ENCODE measurements at places on chromosomes 11 and 22. TPM values are rescaled to one million over a fixed set of nuclear protein-coding genes. Genes with fewer than 3 reads are reported as not detected.

GRCh38 chr11:60393016-60393415 lies 3.2 kb upstream of the MS4A14 start:
- DNase-seq, result no peak

The OSM gene
- not detected for total RNA-seq

GRCh38 chr11:12600829-12601228 lies 73.4 kb upstream of the TEAD1 start:
- no peak for DNase-seq

DNA sequence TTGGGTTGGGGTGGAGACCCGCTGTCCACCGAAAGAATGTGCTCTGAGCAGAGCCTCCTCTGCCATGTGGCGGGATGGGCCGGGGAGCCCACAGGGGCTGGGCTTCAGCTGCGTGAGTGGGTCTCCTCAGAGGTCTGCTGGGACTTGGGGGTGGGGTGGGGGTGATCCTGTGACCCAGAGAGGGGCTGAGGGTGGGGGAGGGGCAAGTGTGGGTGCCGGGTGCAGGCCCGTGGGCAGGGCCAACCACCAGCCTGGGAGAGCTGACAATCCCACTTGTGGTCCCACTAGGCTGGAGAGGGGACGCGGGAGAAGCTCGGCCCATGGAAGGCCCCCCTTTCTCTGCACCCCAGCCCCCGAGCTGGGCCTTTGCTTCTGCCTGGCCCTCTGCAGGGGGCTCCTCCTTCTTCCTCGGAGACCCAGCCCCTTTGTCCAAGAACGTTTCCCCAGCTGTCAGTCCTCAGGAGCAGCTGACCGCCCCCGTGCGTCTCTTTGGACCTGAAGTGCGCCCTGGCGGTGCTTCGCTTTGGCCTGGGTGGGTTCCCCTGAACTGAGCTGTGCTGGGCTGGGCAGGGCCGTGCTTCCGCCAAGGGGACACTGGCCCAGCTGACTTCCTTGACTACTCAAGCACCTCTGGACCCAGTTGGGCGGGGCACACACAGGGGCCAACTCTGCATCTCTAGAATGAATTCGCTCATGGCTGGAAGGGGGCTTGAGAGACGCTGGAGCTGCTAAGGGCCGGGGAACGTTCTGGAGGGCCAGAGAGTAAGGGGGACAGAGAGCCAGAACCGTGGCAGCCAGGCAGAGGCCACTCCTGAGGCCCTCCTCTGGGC lies 30.2 kb downstream of the OSBPL5 start:
- DNase-seq, result no peak

DNA sequence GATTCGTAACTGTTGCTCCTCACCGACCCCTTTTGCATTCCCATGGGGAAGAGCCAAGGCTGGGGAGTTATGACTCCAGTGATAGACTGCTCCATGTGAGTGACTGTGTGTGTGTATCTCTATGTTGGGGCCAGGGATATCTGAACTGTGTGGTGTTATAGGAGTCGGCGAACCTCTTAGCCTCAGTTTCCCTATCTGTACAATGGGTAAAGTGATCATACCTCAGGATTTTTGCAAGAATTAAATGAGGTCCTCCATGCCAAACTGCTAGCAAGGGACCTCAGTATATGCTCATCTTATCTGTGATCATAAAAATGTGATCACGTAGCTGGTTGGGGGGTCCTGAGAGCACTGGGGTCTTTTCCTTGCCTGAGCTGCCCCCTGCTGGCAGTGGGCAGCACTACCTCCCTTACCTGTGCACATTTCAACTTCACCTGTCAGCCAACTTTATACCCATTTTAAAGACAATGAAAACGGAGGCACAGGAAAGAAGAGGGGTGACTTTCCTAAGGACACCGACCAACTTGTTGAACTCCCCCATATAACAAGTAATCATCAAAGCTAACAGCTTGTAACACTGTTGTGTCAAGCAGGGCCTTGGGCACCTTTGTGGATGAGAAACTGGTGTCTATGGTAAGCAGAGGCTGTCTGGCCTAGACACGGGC lies 1.4 kb upstream of the DPP3 start:
- peak; percentile 36 for DNase-seq

DNA sequence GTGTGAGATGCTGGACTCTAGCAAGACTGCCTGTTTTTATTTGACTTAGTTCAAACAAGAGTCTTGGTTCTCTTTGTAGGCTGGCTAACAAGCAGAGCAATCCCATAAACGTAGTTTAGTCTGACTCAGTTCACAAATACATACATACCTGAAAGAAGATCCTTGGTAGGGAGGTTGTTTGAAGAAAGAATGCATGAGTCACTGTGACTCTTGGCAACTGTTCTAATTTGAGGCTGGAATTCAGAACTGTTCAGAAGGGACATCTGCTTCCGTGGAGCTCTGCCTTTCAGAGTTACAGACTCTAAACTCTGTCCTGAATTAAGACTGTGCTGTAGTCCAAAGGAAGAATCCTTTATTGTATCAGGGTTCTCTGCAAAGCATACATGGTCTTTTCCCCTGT lies 32.2 kb downstream of the C2CD3 start:
- peak; percentile 95 for DNase-seq

GRCh38 chr22:19874307-19875060 lies 19.8 kb upstream of the GNB1L start:
- no peak for DNase-seq

GRCh38 chr11:126645186-126645585 lies 289.7 kb downstream of the ST3GAL4 start:
- no peak for DNase-seq

The LRRC55 gene
- not detected for total RNA-seq

DNA sequence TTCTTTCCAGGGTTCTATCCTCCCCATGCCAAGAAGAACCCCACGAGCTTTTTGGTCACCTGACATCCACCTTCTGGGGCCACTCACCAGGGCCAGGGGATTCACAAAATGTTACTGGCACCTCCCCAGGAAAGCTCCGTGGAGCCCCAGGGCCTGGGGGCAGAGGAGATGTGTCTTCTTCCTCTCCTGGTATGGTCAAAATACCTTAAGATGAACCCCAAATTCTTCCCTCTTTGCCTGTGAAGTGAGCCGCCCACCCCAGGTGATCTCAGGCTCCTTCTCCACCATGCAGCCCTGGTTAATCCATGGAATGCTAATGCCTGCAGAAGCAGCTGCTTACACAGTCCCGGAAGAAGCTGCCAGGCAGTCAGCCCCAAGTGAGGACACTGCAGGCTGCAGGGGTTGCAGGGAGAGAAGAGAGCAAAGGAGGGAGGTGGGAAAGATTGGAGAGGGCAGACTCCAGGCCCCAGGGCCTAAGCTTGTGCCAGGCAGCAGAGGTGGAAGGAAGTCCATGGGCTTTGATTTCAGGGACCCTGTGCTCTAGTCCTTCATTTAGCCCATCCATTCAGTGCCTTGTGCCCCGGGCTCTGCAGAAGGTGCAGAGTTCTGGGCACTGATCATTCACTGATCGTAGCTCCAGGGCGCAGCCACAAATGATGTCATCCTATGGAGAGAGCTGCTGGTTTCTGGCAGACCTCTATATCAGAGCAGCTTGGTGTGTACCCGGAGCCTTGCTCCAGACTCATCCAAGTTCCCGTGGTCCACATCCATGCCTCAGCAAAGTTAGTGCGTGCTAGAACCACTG lies 127.9 kb upstream of the NECTIN1 start:
- DNase-seq, result no peak

DNA sequence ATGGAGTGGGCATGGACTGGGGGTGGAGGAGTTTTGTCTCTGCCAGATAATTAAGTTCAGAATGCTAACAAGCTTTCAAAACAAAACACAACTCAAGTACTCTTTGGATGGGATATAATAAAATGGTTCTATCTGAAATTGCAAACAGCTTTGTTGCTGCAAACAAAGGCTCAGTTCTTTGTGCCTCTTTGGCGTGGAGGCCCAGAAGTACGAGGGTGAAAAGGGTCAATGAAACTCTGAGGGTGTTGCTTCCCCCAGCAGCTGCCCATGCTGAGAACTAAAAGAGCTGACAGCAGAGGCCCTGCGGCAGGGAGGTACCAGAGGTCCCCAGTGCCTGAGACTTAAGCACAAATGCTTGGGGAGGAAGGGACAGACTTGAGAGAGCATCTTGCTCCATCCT lies 26.5 kb upstream of the IGSF22 start:
- no peak for DNase-seq

GRCh38 chr11:8333811-8334401 lies 70.2 kb upstream of the LMO1 start:
- DNase-seq, result peak; percentile 93

The ACRV1 gene
- total RNA-seq, result not detected

- DNase-seq, result no peak
Measured at GRCh38 chr22:44545773-44546172, 47.7 kb upstream of the RTL6 start.

DNA sequence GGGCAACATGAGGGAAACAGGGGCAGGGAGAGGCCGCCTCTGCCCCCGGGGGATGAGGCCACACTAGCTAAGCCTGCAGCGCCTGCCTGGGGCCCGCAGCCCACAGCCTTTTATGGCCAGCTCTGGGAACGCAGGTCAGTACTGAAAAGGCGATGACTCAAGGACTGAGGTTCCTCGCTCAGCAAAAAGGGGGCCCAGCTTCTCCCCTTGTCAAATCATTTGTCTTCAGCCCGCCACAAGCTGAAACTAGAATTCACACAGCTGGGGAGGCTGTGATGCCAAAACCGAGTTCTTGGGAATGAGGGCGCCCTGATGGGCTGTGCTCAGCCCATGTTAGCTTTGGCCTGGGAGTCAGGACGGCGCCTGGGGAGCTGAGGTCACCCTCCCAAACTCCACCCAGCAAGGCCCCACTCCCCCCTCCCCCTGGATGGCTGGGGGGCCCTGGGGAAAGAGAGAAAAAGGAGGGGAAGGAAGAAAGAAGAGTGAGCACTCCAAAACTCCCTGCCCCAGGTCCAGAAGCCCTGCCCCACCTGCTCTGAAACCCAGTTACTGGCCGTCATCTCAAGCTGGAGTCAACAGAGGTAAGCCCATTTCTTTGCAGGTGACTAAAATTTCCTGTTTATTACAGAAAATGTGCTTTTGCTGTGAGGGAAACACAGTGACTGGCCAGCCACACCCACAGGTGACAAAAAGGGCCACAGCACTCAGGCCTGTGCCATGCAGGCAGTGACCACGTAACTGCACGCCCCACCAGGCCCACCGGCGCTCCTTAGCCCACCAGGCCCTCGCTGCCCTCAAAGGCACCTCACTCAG lies 13.7 kb downstream of the EHD1 start:
- no peak for DNase-seq

DNA sequence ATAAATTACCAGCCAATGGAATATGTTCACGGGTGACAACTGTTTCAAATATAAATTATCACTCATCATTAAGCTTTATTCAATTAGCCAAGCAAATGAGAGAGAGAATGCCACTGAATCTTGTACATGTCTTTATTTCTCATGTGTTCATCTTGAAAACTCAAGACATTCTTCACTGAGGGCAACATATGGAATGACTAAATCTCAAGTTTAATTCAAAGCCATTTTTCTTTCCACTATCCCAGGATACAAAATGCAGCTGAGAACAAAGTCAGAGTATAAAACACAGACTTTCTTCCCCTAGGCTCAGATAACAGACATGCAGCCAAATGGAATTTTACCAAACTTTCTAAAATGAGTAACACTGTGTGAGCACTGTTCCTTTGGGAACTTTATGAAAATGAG lies 12.1 kb upstream of the BBOX1 start:
- no peak for DNase-seq

Measured in MCF 10A (cell line).